ENCODE measurements at places on chromosomes 12 and 14. TPM values are rescaled to one million over a fixed set of nuclear protein-coding genes. Genes with fewer than 3 reads are reported as not detected.

The TAS2R8 gene
- not detected for total RNA-seq

DNA sequence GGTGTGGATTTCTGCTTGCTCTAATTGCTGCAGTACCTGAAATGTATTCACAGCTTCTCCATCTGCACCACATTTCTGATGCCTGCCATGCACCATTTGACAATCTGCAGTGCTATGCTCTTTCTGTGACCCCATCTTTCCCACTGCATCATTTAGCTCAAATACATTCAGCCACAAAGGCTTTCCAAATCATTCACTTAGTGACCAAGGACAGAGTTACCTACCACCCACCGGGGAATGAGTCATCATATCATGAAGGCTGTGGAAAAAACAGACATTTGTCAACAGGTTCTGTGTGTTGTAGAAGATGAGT lies 465.5 kb upstream of the ATP2B1 start:
- DNase-seq: no peak

The NT5DC3 gene
- total RNA-seq: 26.2 TPM

GRCh38 chr12:121628037-121628436 lies 1.7 kb downstream of the ORAI1 start:
- DNase-seq: peak; percentile 22

GRCh38 chr12:25558586-25558985 lies 5.5 kb upstream of the LMNTD1 start:
- DNase-seq: no peak

DNA sequence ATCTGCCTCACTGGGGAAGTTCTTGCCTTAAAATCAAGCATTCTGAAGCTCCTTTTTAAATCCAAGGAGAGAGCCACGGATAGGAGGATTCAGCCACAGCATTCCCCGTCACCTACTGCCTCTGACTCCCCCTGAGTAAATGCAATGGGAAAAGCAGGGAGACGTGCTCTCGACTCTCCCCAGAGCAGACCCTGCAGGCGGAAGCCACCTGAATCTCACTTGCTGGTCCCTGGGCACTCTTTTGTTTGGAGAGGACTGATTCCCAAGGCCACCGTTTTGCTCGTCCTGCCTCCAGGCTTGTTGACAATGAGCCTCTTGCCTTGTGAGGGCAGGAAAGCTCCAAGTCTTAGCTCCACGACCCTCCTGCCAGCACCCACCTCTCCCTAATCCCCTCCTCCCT lies 204.5 kb downstream of the SLC15A4 start:
- DNase-seq: no peak

DNA sequence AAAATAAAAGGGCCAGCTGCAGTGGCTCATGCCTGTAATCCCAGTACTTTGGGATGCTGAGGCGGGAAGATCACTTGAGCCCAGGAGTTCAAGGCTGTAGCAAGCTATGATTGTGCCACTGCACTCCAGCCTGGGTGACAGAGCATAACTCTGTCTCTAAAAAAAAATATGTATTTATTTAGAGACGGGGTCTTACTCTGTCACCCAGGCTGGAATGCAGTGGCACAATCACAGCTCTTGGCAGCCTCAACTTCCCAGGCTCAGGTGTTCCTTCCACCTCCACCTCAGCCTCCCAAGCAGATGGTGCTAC lies 179.3 kb upstream of the ATF7IP start:
- no peak for DNase-seq

DNA sequence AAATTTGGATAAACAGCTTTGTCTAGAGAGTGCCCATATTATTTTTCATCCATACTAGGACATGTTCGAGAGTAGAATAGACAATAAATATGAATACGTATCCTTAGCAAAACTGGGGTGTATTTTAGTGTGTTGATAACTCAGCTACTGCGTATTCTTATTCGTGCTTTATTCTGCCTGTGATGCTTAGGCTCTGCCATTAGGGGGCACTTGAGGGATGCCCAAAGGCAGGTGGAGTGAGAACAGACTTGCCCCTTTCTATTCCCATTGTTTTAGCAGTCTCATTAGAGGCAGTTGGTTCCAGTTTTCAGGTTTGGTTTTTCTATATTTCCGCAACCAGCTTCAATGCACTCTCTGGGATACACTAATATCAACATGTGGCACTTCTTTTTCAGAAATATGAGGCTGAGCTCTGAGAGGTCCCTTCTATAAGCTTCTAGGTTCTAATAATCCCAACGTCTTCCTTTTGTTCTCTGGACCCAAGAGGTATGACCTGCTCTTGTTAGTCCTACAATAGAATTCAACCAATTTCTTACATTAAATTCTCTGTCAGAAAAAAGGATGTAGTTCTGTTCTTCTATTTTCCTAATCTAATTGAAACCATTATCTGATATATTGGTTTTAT lies 985.7 kb upstream of the FBXO33 start:
- peak; percentile 5 for DNase-seq

The BMAL2 gene
- total RNA-seq: 0.60 TPM

DNA sequence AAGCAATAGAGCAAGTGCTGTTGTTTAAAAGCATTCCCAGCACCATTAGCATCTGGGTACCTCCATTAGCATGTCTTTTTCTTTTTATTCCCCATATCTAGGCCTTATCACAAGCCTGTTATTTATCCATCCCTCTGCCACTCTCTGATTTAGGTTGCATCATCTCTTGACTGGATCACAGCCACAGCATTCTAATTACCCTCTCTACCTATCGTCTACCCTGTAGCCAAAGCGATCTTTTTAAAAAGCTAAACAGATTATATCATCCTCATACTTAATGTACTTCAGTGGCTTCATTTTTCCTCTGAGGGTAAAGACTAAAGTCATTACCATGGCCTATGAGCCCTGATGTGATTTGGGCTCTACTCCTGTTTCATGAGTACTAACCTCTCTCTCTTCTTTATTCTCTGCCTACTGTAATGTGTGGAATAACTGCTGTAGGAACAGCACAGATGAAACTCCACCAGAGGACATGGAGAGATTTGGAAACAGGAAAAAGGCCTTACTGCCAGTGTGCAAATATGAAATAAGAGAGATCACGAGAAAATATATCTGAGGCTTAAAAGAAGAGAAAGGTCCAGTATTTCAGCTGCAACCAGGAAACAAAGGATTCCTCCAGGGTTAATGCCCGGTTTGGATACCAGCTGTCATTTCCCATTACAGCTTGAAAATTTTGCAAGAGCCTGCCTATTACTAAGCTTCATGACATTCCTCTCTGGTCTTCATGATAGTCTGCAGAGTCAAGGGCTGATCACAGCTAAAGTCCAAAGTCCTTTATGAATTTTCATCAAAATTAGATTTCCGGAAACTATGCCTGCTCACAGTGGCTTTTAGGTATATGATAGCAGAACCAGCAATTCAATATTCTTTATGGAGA lies 422.5 kb upstream of the PDE3A start:
- DNase-seq: no peak

GRCh38 chr12:113464852-113465719 lies 6.6 kb downstream of the LHX5 start:
- DNase-seq: no peak

The FOXG1 gene
- 3.0 TPM for total RNA-seq

DNA sequence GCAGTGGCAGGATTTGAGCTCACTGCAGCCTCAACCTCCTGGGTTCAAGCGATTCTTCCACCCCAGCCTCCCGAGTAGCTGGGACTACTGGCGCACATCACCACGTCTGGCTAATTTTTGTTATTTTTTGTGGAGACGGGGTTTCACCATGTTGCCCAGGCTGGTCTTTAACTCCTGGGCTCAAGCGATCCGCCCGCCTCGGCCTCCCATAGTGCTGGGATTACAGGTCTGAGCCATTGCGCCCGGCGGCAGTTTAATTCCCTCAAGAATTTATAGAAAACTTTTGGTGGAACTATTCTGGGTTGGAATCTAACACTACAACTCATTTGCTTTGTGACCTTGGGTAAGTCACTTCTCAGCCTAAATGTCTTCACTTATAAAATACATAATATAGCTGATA lies 1.8 kb upstream of the SP1 start:
- DNase-seq: no peak

- DNase-seq: no peak
These were observed 42.3 kb downstream of the EFCAB11 start for GRCh38 chr14:89912221-89912620.

The DAO gene
- total RNA-seq: not detected

DNA sequence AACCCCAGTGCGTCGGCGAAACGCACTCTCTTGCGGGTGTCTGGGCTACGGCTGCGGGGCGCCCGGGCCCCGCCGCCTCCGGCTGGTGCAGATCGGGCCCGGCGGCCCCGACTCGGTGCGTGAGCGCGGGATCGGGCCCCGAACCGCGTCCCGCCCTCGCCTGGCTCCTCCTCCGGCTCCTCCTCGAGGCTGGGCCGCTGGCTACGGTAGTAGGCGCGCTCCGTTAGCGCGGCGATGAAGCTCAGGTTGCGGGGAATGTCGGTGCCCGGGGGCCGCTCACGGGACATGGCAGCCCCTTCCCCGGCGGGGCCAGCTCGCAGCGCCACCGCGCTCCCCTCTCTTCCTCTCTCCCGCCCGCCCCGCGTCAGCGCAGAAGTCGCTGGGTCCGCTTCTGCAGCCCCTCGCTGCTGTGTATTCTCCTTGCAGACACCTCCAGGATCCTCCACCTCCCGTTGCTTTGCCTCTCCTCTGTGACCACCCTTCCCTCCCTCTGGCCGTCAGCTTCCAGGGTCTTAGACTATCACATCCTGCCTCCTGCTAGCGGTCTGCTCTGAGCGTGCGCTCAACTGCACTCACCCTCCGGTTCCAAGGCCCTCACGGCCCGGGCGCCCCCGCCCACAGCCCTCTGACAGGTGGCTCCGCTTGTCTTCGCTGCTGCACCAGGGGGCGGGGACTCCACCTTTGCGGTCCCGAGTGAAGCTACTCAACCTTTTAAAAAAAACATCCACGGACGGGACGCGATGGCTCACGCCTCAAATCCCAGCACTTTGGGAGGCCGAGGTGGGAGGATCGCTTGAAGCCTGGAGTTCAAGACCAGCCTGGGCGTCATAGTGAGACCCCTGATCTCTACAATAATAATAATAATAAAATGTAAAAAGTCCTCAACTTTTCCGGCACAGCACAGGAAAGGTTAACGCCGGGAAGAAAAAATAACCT lies at the start of gene PPP1R3E:
PPP1R3E (minus strand) TSS at position 570 of the 936 bp plus-strand sequence; CDS start at position 287, 283 bp downstream.
- peak; percentile 69 for DNase-seq

The KRT6C gene
- total RNA-seq: not detected

GRCh38 chr14:88599761-88600439 lies 37.1 kb downstream of the ZC3H14 start:
- no peak for DNase-seq

DNA sequence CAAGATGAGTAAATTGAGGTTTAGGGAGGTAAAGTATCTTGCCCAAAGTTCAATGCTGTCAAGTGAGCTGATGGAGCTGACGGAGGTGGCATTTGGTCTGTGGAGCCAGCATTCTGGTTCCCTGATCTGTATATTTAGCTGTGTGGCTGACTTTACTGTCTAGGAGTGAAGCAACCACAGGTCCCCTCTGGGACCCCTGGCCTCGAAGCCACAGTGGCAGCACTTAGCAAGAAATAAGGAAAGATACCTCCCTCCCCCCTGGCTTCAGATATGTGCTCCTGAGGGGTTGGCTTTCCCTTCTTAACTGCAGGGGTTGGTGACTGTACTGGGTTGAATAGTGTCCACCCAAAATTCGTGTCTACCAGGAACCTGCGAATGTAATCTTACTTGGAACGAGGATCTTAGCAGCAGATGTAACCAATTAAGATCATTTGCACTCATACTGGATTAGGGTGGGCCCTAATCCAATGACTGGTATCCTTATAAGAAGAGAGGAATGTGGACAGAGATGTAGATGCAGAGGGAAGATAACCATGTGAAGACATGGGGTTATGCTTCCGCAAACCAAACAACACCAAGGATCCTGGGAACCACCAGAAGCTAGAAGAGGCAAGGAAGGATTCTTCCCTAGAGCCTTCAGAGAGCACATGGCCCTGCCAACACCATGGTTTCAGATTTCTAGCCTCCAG lies 2.0 kb upstream of the ACVR1B start:
- DNase-seq: no peak

DNA sequence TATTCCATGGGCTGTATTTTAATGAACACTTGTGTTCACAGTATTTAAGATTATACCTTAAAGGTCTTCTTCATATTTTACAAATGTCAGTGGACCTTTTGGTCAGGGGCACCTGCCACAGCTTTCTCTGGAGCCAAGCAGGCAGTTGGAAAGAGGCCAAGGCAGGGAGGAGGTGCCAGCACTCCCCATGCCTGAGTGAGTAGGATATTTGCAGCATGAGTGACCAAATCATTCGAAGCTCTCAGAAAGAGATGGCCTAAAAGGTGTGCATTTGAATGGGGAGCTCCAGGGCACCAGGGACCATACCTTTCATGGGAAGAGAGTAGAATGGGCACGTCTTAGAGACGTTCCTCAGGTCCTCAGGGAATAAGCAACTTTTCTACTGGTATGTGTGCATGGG lies 121.6 kb downstream of the GPR135 start:
- no peak for DNase-seq

All from K562 (cell line).